Activated T-cell treated with anti-CD3 and anti-CD28 coated beads, Interleukin-2, amount 50 U/mL, for 4 hours (primary cell): ENCODE measurements at places on chromosomes 2 and 18.

GRCh38 chr18:28607991-28608390 is 431.1 kb upstream of the CDH2 start:
- DNase-seq = no peak

GRCh38 chr2:234565201-234565600 is 68.3 kb upstream of the ARL4C start:
- DNase-seq = no peak

DNA sequence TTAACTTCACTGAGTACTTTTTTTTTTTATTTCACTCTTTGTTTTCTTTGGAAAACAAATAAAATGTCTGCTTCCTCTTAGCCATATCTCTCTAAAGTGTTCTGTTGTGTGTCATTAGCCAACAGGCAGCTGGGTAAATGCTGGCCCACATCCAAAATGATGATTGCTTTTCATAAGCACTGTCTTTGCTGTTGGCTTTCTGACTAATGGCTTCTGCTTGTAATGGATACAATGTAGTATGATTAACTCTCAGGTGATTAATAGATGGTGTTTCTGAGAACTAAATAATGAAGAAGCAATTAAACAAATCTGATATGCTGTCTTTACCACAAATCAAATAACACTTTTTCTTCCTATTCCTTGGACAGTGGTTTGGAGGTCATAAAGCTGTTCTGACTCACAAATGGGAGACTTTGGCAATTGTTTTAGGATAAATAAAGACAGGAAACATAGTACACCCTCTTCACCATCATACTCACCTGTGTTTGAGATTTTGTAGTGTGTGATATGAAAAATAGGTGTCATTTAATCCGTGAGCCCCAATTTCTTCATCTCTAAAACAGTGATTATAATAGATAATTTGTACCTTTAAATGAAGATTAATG is 888.4 kb downstream of the TSN start:
- no peak for DNase-seq

- no peak for DNase-seq
Measured at GRCh38 chr18:62556397-62556796, 33.6 kb downstream of the ZCCHC2 start.

DNA sequence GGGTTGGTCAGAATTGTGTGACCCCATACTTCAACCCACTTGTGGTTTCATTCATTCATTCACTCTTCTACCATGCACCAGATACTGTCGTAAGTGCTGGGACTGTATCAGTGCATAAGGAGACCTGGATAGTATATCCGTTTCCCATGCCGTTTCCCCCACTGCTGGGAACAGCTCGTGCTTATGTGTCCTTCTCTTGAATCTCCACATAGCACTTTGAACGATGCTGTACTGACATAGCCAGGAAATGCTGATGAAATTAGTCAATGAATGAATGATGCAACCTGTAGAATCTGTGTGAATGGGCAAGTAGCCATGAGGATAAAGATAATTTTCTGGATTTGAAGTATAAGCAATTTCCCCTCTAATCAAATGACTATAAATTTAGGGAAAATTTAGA is 276.1 kb downstream of the BCL2 start:
- no peak for DNase-seq

GRCh38 chr2:150705767-150706166 is 218.3 kb upstream of the RND3 start:
- no peak for DNase-seq

DNA sequence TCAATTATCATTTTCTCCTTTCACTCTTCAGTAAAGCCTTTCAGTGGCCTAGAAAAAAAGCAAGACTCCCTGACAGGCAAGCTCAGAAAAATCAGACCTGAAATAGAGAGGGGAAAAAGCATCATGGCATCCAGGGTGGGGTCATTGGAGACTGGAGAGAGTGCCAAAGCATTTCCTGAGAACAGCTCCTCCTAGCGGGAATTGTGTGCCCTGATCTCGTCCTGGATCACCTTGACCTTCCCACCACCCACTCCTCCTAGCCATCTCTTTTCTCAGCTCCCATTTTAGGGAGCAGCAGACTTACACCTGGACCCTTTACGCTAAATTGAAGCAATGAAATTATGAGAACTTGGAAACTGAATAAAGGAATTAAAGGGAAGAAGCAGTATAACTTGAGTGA is 176.6 kb downstream of the VWC2L start:
- no peak for DNase-seq

DNA sequence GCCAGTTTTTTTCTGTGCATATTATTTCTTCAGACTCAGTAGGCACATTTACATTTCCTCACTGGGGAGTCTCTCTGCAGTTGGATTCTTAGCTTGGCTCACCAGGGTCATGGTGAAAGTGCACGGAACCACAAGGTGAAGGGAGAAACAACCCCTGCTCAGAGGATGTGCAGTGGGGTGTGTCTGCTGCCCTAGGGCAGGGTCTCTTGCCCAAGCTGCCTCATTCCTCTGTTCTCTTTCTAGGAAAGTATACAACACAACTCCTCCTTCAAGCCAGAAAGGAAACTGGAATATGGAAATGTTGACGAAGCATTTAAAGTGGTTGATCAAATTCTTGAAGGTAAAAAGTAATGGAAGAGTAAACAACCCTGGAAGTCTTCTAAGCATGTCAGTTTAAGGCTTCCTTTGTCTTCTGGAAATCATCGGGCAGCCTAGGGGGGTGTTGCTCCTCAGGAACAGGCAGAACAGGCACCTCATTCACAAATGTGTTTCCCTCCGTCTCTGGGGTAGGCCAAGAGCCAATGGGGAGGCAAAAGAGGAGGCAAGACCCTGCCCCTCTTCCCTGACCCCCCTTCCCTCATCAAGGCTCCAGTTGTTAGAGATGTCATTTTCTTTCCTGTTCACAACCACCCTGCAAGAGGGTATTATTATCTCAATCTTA is 41.4 kb downstream of the AOX1 start:
- DNase-seq = no peak

- no peak for DNase-seq
Measured at GRCh38 chr2:113940891-113941290, 51.0 kb downstream of the ACTR3 start.

GRCh38 chr2:44960871-44961270 is 19.4 kb downstream of the SIX3 start:
- no peak for DNase-seq

DNA sequence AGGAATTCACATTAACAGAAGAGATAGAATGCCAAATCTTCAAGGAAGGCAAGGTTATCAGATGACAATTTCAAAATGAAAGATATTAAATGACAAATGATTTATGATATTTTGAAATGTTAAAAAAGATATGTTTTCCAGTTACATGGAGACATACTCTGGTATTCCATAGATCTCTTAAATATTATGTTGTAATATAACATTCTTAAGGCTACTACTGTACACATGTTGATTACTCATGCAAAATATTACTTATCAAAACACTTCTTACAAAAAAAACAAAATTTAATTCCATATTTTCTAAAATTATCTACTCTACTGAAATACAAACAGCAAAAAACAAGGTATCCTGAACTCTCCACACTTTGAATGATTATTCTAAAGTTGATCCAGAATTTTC is 22.9 kb downstream of the RTTN start:
- no peak for DNase-seq

- DNase-seq = no peak
Measured at GRCh38 chr2:208017721-208018120, 7.6 kb downstream of the PLEKHM3 start.

- no peak for DNase-seq
Measured at GRCh38 chr2:47203995-47204394, 48.9 kb upstream of the STPG4 start.

- DNase-seq = no peak
Measured at GRCh38 chr2:111678651-111679050, 205.3 kb downstream of the ANAPC1 start.

- DNase-seq = no peak
Measured at GRCh38 chr2:147760984-147761383, 83.8 kb upstream of the ACVR2A start.

GRCh38 chr2:65754219-65754618 is 321.8 kb upstream of the SPRED2 start:
- no peak for DNase-seq
